ENCODE measurements at places on chromosomes 6 and 20. TPM values are rescaled to one million over a fixed set of nuclear protein-coding genes. Genes with fewer than 3 reads are reported as not detected.

The SIM1 gene
- 0.60 TPM for total RNA-seq

GRCh38 chr20:31566658-31567379 lies 38.3 kb upstream of the ID1 start:
- no peak for DNase-seq

DNA sequence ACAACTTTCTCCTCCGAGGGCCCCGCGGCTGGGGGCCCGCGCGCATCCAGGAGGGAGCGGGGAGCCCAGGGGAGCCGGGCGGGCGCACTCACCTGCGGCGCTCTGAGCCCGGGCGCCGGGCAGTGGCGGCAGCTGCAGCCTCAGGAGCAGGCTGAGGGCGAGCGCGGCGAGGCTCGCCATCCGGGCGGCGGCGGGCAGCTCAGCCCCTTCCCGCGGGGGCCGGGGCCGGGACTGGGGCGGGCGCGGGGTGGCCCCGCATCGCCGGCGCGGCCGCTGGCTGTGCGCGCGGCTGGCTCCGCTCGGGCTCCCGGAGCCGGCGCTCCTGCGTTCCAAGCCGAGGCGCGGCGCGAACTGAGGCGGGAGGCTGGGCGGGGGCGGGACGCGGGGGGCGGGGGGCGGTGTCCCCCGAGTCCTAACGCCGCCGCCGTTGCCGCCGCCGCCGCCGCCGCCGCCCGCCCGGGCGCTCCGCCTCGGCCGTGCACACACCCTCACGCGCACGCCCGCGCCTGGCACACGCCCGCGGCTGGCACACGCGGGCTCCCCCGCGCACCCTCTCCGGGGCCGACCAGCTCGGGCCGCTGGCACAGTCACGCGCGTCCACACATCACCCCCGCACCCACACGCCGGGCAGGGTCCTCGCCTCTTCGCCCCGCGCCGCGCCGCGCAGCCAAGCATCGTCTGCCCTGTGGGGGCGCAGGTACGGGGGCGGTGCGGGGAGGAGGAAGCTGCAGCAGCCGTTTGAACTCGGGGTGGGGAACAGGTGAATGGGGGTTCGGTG lies at the start of gene PTPRT:
TSS of gene PTPRT (minus strand) at position 353 of the 778 bp plus-strand sequence. CDS start at position 180, 173 bp downstream.
- no peak for DNase-seq

The OVOL2 gene
- not detected for total RNA-seq

DNA sequence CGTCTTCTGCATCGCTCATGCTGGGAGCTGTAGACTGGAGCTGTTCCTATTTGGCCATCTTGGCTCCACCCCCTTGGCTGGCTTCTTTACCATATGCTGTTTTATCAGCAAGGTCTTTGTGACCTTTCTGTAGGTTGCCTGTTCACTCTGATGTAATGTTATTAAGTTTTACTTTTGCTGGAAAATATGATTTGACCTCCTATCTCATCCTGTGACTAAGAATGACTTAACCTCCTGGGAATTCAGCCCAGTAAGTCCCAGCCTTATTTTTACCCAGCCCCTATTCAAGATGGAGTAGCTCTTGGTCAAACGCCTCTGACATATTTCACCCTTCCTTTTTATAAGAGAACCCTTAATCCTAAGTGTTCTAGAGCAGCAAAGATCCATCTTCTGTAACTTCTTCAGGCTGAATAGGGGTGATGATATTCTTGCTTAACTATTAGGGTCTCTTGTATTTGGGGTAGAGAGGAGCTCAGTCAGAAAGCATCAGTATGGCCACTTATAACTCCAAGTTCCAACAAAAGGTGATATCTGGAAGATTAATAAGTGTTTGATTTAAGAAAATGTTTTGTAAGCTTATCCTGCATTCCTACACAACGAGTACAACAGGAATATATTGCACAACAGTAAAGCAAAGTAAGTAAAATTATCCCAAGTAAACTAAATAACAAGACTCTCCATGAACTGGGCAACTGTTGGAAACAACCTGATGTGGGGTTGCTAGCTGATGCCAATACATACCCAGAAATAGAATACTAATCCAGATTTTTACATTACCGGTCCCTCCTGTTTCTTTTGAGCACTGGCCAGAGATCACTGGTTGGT lies 23.1 kb upstream of the HMGN3 start:
- DNase-seq: no peak

DNA sequence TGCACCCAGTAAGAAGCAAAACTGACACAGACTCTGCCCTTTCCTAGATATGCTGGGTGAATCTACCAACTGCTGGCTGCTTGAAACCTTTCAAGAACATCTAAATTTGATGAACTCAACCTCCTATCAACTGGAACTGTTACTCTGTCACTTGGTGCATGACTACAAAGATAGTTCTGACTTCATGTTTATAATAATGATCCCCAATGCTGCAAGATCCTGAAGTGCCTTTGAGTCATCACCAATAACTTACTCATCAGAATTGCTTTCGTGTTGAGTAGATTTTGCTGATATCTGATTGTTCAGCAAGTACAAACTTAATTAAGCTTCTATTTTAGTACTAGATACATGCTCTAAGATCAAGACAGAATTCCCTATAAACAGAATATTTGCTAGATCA lies 100.2 kb upstream of the ARMC2 start:
- DNase-seq: no peak

- DNase-seq: no peak
Measured at GRCh38 chr20:56352345-56353055, 6.3 kb upstream of the FAM210B start.

Measured in psoas muscle (tissue), 8 donors.